ENCODE measurements at places on chromosomes 4 and X.

- no peak for DNase-seq
Observed at GRCh38 chr4:94531991-94532789, 80.4 kb downstream of the PDLIM5 start.

DNA sequence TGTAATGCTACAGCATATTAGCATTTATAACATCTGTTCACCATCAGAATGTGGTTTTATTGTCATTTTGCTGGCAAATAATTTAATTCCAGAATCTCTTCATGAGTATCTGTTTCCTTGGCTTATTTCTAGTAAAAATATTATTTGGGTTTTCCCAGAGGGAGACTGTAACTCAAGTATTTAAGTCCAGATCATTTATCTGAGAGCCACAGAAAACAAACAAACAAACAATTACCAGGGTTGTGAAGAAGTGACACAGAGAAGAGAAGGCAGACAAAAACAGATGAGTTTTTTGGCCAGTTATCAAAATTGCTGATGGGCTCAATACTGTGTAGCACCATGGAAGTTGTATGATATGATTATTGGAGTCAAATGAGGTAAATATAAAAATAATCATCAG, 515.1 kb downstream of the TECRL start:
- no peak for DNase-seq

- DNase-seq = no peak
Observed at GRCh38 chr4:109915385-109916026, 2.8 kb downstream of the EGF start.

GRCh38 chr4:128604840-128605239, 204.7 kb upstream of the JADE1 start:
- no peak for DNase-seq

GRCh38 chr4:181835348-181835747, 407.9 kb upstream of the TENM3 start:
- DNase-seq = no peak

GRCh38 chr4:5399790-5400421, 308.5 kb downstream of the EVC2 start:
- peak; percentile 64 for DNase-seq

DNA sequence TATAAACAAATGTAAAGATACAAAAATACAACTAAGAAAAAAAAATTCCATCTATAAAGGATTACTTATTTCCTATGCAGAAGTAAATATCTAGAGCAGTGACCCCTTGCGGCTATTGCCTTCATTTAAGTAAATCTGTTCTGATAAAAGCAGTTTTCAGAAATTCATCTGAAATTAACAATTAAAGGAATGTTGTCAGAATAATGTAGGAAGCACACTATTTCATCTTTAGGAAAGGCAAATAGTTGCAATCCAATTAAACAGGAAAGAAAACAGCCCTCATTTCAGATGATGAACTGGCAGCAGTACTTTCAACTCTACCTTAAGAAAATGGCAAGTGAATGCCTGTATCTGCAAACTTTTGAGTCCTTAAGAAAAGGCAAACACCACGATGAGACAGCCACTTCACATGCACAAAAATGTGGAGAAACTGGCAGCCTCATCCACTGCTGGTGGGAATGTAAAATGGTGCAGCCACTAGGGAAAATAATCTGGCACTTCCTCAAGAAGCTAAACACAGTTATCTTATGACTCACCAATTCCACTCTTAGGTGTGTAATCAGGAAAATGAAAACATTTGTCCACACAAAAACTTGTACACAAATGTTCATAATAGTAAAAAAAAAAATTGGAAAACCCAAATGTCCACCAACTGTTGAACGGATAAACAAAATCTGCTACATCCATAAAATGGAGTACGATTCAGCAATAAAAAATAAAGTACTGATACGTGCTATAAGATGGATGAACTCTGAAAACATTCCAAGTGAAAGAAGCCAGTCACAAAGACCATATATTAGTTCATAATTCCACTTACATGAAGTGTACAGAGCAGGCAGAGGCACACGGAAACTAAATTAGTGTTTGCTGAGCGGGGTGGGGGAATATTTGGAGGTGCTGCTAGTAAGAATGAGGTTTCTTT, 2.0 kb upstream of the THAP9 start:
- no peak for DNase-seq
